Fibroblast of lung (primary cell): ENCODE measurements at places on chromosomes 1 and 21.

- DNase-seq = no peak
Measured at GRCh38 chr1:30760596-30761324, 3.2 kb upstream of the LAPTM5 start.

GRCh38 chr21:34613679-34614627 is 960 bp downstream of the RCAN1 start:
- DNase-seq = peak; percentile 25

GRCh38 chr1:28494737-28495136 is 11.1 kb upstream of the RCC1 start:
- DNase-seq = no peak

DNA sequence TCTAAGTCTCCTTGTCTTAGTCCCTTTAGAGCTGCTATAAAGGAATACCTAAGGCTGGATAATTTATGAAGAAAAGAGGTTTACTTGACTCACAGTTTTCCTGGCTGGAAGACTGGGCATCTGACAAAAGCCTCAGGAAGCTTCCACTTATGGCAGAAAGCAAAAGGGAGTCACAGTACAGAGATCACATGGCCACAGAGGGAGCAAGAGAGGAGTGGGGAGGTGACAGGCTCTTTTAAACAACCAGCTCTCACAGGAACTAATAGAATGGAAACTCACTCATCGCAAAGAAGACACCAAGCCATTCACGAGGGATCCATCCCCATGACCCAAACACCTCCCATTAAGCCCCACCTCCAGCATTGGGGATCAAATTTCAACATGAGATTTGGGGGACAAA is 68.8 kb downstream of the DDAH1 start:
- DNase-seq = no peak

- no peak for DNase-seq
Measured at GRCh38 chr1:5254131-5254725, 599.8 kb downstream of the AJAP1 start.

DNA sequence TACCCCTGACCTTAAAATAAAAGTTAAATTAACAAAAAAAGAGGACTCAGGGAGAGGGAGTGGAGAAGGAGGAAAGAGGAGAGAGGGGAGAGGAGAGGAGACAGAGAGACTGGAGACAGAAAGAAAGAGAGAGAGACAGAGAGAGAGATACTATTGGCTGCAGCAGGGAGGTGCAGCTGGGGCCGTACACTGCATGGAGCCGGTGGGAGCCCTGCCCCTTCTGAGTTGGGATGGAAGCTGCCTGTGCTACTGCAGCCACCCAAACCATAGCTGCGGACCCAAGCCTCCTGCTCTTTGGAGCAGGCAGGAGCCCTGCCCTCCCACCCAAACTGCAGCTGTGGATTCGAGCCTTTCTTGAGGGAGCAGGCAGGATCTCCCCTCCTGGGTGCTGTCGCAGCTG is 32.7 kb upstream of the HP1BP3 start:
- DNase-seq = no peak

GRCh38 chr1:51281807-51282206 is 45.7 kb downstream of the RNF11 start:
- no peak for DNase-seq

DNA sequence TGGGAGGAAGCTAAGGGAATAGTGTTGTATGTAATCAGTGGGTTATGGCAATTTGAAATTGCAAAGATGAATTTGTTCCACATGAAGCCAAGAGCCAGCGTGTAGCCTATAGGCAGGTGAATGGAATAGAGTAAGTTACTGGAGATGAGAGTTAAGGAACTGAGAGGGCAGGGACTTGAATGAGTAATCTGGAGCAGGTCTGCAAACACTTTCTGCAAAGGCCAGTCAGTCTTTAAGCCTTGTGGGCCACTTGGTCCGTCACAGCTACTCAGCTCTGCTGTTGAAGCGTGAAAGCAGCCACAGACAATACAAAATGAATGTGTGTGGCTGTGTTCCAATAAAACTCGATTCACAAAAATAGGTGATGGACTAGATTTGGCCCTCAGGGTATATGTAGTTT is 29.2 kb downstream of the SZT2 start:
- no peak for DNase-seq

- no peak for DNase-seq
Measured at GRCh38 chr21:14594967-14595366, 48.9 kb upstream of the SAMSN1 start.

DNA sequence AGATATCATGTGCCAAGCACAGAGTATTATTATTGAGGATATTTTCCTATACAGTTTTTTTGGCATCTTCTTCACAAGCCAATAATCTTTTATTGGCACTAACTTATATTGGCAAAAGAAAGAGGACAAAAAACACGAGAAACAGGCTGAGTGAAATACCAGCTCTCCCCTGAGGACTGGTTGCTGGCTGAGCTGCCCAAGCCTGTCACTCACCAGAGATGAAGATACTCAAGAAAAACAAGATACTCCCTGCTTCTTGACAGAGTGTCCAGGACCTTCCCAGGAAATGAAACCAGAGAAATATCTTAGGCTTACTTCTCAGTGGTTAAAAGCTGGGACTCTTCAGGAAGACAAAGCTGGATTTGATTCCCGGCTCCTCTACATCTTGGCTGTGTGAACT is 35.9 kb upstream of the ATP1B1 start:
- no peak for DNase-seq

DNA sequence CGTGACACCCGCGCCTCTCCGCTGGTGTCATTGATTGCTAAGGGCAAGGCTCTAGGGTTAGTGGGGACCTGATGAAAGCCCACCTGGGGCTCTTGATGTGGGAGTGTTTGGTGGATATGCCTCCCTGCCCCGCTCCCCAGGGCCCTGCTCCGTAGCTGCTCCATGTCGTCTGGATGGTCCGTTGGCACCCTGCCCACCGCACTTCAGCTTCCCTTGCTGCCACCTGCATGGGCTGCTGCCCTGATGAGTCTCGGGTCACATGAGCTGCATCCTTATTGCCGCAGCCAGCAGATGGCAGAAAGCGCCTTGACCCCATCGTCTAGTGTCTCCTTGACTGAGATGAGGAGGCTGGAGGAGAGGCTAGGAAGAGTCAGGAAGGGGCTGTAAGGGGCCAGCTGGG is 439.4 kb downstream of the CAMTA1 start:
- DNase-seq = no peak

GRCh38 chr1:36224537-36225282 is 467 bp downstream of the THRAP3 start:
- DNase-seq = peak; percentile 84

DNA sequence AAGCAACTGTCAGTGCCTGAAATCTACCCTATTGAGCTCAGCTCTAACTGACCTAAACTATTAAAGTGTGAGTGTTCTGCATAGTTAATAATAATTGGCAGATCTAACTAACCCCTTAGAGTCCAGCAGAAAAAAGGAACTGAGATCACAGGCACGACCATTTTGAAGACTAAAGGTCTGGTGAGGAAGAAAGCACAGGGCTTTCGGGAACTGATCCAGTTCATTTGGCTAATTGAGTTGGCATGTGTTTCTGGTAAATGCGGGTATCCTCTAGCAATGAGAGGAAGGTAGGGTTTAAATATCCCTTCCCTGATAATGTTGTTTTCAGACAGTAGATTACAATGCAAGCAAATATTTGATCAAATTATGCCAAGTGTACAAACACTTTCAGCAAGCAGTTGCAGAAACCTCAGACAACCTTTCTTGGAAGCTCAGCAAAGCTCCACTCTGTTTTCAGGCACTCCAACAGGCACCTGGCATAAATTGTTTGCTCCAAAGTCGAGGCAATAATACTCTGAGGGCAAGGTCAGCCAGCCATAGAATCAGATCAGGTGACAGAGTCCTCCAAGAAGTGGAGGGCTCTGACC is 100.8 kb downstream of the KCNK1 start:
- no peak for DNase-seq

GRCh38 chr1:216688127-216688657 is 35.0 kb downstream of the ESRRG start:
- DNase-seq = no peak

GRCh38 chr1:209989525-209989924 is 51.5 kb downstream of the SYT14 start:
- DNase-seq = peak; percentile 58

- no peak for DNase-seq
Measured at GRCh38 chr21:36727866-36728265, 29.0 kb downstream of the SIM2 start.

GRCh38 chr1:6547301-6547700 is 7.0 kb downstream of the NOL9 start:
- no peak for DNase-seq

DNA sequence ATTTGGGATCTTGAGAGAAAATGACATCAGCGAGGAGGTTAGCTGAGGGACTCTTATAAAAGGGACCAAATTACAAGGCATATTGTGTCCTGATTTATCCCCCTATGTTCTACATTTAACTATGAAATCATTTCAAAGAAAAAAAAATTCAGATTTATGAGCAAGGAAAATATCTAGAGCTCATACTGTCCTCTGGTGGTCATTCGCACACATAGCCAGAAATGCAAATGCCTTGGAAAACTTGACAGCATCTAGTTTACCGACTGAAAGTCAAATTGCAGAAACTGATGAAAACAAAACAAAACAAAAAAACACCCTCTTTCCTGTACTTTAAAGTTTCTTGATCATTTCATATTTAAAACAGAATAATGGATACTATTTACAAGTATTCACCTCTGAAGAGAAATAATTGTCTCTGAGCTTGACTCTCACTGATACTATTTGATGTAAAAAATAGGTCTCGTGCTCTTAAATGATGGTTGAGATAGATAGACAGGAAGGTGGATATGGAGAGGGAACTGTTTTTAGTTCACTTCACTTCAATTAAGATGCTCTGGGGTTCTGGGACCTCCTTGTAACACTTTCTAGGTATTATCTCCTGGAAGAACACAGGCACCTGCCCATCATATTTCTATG is 253.8 kb downstream of the PCP4 start:
- peak; percentile 16 for DNase-seq

GRCh38 chr1:207352554-207352953 is 31.1 kb downstream of the CD55 start:
- no peak for DNase-seq

GRCh38 chr1:167861664-167862381 is 52.1 kb downstream of the ADCY10 start:
- no peak for DNase-seq

DNA sequence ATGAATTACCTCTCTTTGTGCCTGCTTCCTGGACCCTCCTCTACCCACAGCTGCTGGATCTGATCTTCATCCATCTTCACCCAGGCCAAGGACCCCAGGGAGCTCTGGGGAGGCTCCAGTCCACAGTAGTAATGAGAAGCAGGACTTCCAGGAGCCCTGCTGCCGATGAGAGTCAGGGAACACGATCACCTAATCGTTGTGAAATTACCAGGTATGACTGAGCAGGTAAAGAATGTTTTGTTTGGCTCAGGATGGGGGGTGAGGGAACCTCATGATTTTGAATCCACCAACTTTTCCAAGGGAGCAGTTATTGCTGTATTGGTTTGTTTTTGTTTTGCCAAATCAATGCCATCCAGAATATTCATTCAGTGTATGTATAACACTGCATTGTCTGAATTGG is 454.0 kb downstream of the PLPP3 start:
- no peak for DNase-seq

- no peak for DNase-seq
Measured at GRCh38 chr1:58288624-58289142, 257.8 kb downstream of the OMA1 start.

DNA sequence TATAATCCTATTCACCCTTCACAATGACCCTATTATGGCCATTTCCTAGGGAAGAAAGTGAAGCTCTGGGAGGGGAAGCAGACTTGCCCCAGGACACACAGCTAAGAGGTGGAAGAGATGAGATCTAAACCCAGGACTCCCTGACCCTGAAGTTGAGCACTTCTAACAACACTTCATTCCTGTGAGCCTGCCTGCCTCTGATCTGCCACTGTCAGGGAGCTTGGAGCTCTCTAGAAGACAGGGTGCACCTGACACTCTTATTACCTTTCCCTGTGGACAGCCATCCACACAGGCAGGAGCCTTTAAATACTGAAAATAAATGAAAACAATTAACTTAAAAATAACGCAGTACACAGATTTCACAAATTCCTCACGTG is 599 bp downstream of the MKNK1 start:
- no peak for DNase-seq

GRCh38 chr1:160293020-160293968 is 8.4 kb upstream of the PEX19 start:
- DNase-seq = no peak

DNA sequence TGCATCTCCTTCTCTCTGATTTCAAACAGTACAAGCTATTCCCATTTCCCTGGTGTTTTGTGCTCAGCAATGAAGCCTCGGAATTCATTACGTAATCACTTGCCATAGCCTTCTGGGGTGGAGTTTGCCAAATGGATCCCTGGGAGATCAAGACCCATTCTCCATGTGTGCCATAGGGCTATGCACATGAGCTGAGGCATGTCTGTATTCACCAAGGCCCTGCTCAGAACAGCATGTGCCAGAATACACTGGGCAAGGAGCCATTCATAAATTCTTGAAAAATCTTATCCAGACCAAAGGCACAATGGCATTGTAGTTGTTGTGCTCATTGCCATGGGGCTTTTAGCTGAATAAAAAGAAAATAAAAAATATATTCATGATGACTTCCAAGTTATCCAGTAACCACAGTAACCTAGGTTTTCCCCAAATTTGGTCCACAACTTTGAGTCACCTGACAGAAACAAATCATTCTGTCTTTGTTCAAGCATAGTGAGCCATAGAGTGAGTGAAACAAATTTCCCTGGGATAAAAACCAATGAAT is 53.0 kb downstream of the CRB1 start:
- peak; percentile 88 for DNase-seq

DNA sequence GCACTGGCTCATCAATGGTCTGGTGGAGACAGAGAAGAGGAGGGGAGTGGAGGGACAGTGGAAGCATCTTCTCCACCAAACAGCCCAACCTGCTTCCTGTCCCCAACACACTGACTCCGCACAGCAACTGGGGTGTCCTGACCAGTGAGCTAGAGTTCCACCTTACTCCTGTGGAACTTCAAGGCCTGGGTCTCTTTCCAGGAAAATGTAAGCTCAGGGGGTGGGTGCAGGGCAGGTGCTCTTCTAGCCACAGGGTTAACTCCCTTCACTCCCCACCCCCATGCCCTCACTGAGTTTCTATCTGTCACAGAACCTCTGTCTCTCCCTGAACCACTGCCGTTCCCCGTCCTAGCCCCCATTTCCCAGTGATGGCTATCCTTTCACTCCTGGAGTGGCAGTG is 876 bp downstream of the MOB3C start:
- no peak for DNase-seq

- DNase-seq = no peak
Measured at GRCh38 chr1:240212556-240212955, 120.9 kb downstream of the FMN2 start.

DNA sequence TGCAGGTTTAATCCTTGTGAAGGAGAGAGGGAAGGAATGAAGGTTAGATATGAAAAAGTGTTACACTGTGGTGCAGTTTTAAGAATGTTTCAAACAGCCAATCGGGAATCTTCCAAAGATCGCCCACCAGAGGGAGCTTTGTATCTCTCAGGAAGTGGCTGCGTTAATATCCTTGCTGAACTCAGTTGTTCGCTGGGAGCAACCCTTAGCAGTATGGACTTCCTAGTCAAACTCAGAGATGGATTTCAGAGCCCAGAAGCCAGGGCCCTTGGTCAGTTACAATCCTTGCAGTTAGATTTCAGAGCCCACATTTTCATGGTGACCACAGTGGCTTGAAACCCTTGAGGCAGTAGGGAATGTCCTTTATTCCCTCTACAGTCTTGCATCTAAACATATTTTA is 136.2 kb downstream of the NTNG1 start:
- peak; percentile 68 for DNase-seq

- DNase-seq = no peak
Measured at GRCh38 chr21:43588957-43589356, 70.3 kb downstream of the HSF2BP start.
